ENCODE measurements at places on chromosomes 3 and 15.

- no peak for DNase-seq
These were observed 1.4 kb downstream of the CYFIP1 start for GRCh38 chr15:22978691-22979237.

GRCh38 chr15:100174904-100175275, 166.9 kb downstream of the ADAMTS17 start:
- DNase-seq: no peak

- no peak for DNase-seq
These were observed 52.4 kb downstream of the TRIM69 start for GRCh38 chr15:44788748-44789147.

- DNase-seq: peak; percentile 84
These were observed 36.5 kb upstream of the RAB11A start for GRCh38 chr15:65832549-65833364.

- no peak for DNase-seq
These were observed 27.6 kb downstream of the POPDC2 start for GRCh38 chr3:119632829-119633228.

GRCh38 chr15:33124811-33125210, 69.7 kb downstream of the FMN1 start:
- DNase-seq: no peak

DNA sequence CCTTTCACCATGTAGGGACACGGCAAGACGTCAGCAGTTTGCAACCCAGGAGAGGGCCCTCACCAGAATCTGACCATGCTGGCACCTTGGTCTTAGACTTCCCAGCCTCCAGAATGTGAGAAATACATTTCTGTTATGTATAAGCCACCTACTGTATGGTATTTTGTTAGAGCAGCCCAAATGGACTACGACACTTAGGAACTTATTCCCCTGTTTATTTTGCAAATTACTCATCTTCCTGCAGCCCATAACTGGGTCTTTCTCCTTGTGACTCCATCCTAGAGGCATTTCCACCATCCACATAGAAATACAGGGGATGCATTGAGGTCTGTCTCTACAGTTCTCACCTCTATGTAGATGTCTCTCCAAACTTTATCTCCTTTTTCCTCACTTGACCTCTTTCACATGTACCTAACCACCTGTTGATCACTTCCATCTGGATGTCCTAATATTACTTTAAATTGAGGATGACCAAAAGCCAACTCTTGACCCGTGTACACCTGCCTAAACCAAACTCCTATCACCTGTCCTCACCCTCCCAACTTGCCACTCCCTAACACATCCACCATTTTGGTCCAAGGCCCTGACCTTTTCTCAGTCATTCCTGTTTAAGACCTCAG, 406.0 kb upstream of the WNT5A start:
- no peak for DNase-seq

- DNase-seq: no peak
These were observed 62.4 kb upstream of the ADPGK start for GRCh38 chr15:72845981-72846383.

GRCh38 chr15:45378913-45379262, 544 bp upstream of the GATM start:
- DNase-seq: no peak

GRCh38 chr3:175521406-175521805, 662.3 kb downstream of the NAALADL2 start:
- DNase-seq: no peak
